ENCODE measurements at places on chromosomes 1 and 21.

DNA sequence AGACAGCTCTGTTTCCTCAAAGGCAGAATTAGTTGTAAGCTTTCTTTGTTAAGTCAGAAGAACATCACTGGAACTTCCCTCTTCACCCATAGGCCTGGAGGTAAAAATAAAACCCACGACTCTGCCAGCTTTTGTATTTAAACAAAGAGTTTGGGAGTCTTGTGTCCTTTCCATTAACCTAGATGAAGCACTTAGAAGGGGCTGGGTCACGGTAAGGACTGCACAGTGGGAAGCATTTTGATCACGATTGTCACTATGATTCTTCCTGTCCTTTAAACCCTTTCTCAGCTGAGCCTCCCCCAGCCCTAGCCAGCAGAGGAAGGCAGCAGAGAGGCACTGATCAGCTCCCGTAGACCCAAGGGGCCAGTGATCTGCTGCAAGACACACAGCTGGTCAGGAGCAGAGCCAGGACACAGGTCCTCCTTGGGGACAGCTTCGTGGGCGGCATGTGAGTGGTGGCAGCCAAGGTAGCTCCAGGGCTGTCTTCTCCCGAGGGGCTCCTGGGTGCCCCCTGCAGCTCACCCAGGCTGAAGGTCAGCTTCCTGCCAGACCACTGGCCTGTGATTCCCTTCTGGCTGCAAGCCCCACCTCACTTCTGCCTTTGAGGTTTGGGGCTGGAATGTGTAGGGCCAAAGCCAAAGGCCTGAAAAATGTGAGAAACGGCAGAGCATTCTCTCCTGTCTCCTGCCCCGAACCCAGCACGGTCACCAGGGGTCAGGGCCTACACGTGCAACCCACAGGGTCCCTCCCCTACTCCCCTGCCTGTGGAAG lies 4.0 kb upstream of the LAPTM5 start:
- DNase-seq: no peak

- no peak for DNase-seq
Measured at GRCh38 chr1:191453487-191453886, 704.8 kb upstream of the RGS18 start.

DNA sequence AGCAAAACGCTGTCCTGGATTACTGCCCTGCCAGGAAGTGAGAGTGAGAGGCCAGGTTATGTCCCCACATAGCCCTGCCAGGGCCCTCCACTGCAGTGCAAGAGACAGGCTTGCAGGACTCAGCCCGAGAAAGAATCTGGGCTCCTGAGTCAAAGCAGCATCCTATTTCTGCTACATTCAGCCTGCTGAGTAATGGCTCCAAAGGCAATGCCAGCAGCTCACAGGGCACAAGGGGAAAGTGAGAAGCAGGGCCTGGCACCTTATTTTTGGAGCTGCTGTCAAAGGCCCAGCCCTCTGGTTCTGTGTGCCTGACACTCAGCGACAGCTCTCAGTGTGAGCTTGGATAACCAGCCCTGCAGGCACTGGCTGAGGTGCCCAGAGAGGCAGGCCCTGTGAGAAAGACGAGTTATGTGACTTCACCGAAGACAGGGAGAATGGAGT lies 83.9 kb downstream of the DTL start:
- no peak for DNase-seq

DNA sequence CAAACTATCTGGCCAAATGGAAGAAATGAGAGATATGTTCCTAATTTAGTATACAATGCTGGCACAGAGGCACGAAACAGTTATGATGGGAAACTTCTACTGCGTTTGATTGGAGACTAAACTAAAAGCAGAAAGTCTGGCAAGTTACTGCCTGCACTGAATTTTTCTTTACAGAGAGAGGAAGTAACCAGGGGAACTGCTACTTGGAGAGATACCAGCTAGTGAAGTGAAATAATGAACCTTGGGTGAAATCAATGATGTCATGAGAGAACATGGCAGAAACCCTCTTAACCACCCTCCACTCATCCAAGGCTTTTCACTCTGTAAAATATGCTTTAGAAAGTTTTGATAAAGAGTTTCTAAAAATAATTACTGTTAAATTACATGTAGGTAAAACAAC lies 29.3 kb downstream of the NIBAN1 start:
- no peak for DNase-seq

DNA sequence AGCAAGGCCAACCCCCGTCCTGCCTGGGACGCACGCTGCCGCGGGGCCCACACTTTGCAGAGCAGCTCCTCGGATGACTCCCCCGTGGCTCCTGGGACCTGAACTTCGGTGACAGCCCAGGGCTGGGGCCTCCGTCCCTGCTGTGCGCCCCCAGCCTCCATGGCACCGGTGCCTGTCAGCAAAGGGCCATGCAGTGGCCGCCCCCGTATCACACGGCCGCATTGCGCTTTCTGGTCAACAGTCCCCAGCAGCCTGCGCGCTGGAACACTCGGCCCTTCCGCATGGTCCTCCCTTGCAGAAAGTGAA lies 18.0 kb downstream of the NADK start:
- no peak for DNase-seq

- DNase-seq: no peak
Measured at GRCh38 chr1:119542492-119542946, 35.5 kb downstream of the HSD3B1 start.

DNA sequence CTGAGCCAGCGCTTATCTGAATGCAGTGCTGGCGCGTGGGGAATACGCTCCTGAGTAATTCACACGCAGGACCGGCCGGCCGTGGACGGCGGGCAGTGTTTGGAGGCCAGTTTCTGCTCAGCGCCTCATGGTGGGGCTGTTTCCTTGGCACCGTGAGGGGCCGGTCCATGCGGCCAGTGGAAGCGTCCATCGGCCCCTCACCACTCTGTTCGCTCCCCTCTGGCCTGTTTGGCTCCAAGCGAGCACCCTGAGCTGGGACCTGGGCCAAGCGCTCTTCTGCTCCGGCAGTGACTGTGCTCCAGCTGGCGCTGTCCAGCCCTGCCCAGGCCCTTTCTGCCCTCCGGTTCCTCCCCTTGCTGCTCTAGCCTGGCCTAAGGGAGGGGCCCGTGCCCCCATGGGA lies 16.3 kb upstream of the PLCH2 start:
- DNase-seq: no peak

DNA sequence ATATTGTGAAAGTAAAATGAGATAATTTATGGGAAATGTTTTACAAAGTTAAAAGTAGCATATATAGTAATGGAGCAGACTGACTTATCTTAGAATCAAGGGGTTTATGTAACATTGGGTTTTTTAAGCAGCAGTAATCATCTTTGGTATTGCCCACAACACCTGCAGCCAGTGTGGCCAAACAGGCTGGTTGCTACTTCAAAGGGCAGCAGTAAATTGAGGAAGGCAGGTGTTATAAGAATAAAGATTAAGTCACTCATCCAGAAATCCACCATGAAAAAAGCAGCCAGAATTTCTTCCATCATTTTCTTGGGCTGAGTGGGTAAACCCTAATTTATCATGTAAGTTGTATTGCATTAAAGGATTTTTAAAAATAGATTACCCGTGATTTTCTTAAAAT lies 16.7 kb downstream of the DYNLT5 start:
- DNase-seq: no peak
